ENCODE measurements at places on chromosomes 3 and 15.
A peak's percentile ranks its signal among the peaks of the same experiment; 100 is the strongest.

DNA sequence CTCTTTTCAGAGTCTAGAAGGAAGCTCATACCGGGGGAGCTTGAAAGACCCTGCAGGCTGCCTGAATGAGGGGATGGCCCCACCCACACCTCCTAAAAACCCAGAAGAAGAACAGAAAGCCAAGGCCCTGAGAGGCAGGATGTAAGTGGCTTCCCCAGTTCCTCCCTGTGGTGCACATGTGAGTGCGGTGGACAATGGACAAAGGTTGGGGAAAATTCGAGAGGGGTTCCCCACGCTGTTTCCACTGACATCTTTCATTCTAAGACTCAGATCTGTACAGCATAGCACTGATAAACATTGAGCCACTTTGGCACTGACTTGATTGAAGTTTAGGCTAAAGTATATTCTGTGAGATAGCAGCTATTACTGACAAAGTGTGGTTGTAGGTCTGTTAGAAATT, 79.5 kb upstream of the UMPS start:
- peak; percentile 74 for DNase-seq

DNA sequence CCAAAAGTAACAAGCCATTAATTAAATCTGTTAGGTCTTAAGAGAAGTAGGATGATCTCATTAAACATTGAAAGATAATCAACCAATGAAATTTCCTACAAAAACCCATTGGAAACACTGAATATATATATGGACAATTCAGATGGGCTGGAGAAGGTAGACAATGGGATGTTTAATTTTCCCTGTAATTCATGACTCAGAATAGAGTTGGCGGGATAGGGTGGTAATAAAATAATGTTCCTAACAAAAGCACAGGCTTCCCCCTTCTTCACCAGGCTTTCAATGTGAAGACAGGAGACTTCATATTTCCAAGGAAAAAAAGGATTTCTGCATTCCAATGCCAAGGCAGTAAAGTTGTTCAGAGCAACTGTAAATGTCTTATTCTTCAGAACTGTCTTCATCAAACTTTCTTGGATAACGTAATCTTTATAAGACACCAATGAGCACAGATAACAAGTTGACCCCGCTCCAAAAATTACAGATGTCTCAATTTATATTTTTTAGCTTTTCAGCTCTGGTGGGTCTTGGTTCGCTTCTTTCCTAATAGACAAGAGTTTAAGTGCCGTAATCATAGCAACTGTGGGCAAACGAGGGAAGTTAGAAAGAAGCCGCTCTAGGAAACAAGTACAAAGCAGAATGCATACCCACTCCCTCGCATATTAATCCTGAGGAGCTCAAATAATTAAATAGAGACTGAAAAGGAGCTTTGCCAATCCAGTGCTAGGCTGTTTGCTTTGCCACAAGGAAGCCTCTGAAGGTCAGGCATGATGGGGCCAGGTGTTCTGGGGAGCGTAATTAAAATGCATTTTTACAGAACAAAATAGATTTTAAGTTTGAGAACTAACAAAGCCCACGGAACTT, 377.0 kb downstream of the FOXP1 start:
- no peak for DNase-seq

DNA sequence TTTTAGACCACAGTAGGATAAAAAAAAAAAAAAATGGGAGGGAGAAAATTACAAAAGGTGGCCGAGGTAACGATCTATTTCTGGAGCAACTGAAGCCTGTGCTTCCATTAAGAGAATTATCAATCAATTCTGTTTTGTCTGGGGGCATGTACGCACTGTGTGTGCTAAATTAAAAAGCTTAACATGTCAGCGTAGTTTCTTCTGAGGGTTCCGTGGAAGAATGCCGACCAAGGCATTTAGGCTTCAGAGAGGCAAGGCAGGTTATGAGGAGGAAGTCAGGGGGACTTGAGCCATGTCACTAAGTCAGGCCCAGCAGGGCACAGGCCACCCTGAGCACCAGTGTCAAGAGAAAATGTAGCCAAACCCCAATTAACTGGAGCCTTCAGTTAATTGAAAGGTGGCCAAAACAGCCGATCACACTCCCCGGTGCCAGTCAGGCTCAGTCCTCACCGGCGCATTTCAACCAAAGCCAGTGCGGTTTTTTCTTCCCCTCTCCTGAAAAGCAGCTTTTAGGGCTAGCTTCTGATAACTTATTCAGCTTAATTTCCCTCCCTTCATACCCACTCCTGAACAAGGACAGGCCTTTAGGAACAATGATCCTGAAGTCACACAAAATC, 113.9 kb downstream of the MEGF11 start:
- DNase-seq: no peak

DNA sequence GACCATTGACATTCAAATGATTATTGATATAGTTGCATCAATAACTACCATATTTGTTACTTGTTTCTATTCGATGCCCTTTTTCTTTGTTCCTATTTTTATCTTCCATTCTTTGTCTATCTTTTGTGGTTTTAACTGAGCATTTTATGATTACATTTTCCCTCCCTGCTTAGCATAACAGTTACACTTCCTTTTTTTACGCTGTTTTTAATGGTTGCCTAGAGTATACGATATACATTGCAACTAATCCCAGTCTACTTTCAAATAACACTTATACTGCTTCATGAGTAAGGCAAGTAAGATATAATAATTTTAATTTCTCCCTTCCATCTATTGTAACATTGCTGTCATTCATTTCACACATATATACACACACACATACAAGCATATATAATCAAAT, 26.3 kb downstream of the COL6A6 start:
- peak; percentile 91 for DNase-seq

GRCh38 chr3:170003881-170004356, 33.9 kb upstream of the GPR160 start:
- no peak for DNase-seq

DNA sequence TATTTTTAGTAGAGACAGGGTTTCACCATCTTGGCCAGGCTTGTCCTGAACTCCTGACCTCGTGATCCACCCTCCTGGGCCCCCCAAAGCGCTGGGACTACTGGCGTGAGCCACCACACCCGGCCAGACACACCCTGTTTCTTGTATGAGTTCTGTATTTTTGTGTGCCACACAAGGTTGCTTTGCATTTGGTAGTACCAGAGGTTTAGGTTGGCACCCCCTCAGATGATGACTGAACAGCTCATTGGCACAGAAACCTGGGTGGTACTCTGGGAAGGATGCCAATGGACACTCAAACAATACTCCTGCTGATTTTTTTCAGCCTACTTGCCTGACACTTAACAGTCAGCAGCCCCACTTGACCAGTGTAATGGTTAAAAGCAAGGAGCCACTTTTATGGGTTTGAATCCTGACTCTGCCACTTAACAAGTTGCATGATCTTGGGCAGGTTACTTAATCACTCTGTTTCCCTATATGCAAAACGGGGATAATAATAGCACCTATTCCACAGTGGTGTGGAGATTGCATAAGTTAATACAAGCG, 39.2 kb upstream of the BCL2A1 start:
- DNase-seq: peak; percentile 45
